Memory B cell (primary cell): ENCODE measurements at places on chromosomes 13 and 19.

GRCh38 chr13:102710261-102710679 is 15.4 kb upstream of the METTL21C start:
- no peak for DNase-seq

GRCh38 chr13:90315061-90315460 is 1032.4 kb upstream of the MIR17HG start:
- DNase-seq, result no peak

- no peak for DNase-seq
Observed at GRCh38 chr19:22545751-22546150, 88.4 kb upstream of the ZNF492 start.

- no peak for DNase-seq
Observed at GRCh38 chr19:8609279-8610040, 1.1 kb downstream of the ADAMTS10 start.

GRCh38 chr13:100521851-100522617 is 66.6 kb downstream of the GGACT start:
- DNase-seq, result no peak

GRCh38 chr19:43719378-43719868 is 3.5 kb downstream of the IRGC start:
- DNase-seq, result no peak

DNA sequence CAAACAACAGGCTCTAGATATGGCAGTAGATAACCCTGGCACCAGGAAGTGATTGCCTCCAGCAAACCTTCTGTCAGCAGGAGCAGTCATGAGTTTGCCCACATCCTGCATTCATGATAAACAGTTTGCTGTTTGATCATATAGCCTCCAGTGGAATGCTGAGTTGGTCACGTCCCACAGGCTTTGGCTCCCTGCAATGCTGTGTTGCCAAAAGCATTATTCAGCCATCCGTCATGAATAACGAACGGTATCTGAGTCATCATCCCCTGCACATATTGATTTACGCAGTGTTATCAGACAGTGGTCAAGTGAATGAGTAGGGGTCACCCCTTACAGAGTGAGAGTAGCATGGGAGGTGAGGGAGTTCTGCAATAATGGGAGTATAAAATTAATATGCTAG is 21.9 kb upstream of the ZNF432 start:
- no peak for DNase-seq

GRCh38 chr13:93249364-93250306 is 23.0 kb downstream of the GPC6 start:
- no peak for DNase-seq

DNA sequence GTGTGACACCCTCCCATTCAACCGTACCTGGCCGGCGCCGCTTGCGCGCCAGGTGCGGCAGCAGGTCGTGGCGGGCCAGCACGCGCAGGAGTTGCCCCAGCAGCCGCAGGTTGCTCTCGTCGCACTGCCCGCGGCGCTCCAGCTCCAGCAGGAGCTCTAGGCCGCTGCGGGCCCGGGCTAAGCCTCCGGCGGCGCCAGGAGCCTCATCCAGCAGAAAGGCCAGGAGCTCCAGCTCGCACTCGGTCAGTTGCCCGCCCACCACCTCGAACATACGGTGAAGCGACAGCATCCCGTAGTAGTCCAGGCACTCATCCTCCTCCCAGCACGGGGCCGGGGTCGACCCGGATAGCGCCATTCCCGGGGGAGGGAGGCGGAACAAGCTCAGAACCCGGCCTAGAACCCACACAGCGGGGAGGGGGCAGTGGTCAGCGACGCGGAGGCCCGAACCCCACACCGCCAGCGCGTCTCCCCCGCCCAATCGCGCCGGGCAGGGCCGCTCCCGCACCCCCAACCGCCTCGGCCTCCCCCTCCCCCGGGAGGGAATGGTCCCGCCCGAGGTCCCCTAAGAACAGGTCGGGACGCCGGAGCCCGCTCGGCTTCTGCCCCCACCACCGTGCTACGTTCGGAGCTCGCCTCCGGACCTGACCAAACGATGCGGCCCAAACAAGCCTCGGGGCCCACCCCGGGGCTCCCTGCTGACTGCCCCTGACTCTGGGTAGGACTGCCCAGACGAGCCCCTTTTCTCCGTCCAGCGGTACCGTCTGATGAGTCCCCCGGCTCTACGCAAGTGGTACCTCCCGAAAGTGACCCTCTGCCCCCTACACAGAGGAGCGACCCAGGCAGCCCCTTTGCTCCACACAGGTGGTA is 591 bp downstream of the DEDD2 start:
- DNase-seq, result no peak

DNA sequence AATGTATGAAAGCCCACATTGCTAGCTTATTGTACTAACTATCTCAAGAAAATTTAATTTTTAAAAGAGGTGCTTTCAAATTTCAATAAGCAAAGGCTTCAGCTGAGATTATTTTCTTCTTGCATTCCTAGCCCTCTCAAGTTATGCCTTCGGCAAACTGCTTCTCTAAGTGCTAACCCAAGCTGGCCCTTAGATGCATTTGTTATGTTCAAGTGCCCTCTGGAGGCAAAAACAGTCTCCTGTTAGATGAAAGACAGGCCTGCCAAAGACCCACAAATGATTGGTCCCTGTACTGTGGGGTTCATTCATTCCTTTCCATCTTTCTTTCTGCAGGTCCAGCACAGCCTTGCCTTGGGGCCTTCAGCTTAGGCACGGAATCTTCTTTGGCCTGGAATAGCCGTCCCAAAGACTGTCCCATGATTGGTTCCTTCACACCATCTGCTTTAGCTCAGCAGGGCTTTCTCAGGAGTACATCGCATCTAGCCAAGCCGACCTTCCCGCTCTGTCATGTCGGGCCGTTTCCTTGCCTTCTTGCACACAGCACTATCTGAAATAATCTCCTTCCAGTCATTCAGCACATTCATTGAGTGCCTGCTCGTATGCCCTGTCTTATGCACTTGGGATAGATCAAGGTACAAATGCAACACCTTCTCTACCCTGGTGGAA is 26.4 kb upstream of the TPTE2 start:
- DNase-seq, result no peak

DNA sequence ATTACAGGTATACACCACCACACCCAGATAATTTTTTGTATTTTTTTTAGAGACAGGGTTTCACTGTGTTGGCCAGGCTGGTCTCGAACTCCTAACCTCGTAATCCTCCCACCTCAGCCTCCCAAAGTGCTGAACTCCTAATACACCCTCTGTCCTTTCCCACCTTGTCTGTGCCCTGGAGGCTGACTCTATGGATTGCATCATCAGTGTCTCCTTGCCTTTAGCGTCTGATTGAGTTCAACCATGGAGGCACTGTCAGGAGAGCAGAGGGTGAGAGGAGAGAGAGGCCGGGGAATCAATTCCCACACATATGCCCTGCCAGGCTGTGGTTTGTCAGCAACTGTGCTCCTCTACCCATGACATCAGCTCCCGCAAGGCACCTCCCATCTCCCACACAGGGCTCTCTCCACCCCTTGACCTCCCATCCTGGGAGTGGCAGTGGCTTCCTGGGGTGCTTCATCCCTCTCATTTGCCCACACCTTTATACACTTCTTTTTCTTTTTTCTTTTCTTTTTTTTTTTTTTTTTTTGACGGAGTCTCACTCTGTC is 12.6 kb upstream of the LILRB4 start:
- DNase-seq, result no peak

GRCh38 chr13:52173373-52173772 is 14.0 kb upstream of the NEK3 start:
- no peak for DNase-seq

DNA sequence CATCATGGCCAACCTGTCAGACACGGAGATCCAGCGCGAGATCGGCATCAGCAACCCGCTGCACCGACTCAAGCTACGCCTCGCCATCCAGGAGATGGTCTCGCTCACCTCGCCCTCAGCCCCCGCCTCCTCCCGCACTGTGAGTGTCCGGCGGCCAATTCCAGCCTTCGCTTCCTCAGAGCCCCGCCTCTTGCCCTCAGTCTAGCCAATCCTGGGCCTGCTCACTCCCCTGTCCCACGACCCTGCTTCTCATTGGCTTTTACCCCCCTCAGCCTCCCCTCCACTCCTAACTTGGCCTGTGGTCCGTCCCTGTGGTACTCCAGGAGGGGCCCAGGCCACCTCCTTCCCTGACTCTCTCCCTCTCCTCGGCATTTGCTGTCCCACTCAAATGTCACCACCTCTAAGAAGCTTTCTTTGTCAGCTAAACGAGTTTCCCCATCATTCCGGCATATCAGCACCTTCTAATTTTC is 12.3 kb downstream of the HRC start:
- DNase-seq, result no peak

- DNase-seq, result no peak
Observed at GRCh38 chr19:23776507-23777205, 18.0 kb upstream of the ZNF681 start.
